Mesenchymal stem cell (in vitro differentiated cells and primary cell): ENCODE measurements at places on chromosomes 3 and 15.

- H3K27me3 ChIP-seq: no peaks in the 10 kb centered on the region
- H3K4me1 ChIP-seq: no peaks in the 10 kb centered on the region
- DNase-seq: no peak
- H3K27ac ChIP-seq: no peak overlapping the region
These were observed 391.0 kb upstream of the RARB start for GRCh38 chr3:25037049-25037547.

DNA sequence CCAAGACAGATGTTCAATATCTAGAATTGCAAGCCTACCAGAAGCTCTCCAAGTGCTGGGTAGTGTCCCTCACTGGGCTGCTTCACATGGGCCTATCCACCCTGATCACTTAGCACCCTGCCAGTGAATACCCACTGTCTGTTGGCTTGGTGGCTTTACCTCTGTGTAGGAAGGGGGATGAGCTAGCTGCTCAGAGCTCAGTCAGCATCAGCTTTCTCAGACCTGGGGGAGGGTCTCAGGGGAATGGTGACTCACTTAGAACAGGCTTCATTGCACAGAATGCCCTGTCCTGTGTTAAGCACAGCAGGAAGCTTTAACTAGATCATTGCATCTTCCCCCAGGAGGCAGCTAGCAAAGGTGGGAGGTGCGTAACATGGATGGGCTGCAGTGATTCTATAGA, 209.8 kb downstream of the PDCD6IP start:
- peak overlapping the region; percentile 31 for H3K4me3 ChIP-seq
- peak; percentile 41 for DNase-seq
- H3K27ac ChIP-seq: peak overlapping the region; percentile 73
- no peaks in the 10 kb centered on the region for H3K36me3 ChIP-seq

DNA sequence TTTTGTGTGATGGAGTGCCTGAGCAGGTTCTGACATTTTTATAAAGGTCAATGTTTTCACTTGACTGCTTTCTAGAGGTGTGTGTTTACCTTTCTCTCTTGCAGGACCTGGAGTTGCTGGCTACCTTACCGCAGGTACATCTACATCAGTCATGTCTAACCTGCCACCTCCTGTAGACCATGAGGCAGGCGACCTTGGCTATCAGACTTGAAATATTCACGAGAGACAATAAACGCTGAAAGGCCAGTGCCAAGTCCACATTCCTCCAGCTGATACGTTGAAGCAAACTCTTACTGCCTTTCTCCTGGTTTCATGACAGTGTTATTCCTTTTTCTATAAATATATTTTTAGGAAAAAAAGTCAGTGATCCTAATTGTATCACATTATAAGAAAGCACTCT, 59.0 kb upstream of the ACKR4 start:
- H3K4me1 ChIP-seq: peaks cover 9% of the 10 kb centered on the region
- DNase-seq: no peak
- H3K27ac ChIP-seq: no peak overlapping the region
- H3K4me3 ChIP-seq: no peak overlapping the region
- peaks cover 76% of the 10 kb centered on the region for H3K36me3 ChIP-seq

DNA sequence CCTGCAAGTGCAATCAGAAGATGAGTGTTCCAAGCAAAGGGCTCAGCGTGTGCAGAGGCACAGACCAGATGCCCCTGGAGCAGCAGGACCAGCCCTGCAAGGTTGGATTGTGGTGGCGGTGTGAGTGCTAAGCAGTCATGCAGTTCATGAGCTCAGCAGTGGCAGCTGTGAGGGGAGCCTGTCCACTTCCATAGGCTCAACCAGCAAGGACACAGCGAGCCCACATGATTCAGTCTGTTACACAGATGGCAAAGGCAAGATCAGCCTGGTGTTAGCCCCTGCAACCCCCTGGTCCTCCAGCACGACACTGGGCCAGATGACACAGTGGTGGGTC, 95.9 kb upstream of the PRR23E start:
- H3K4me1 ChIP-seq: no peaks in the 10 kb centered on the region
- no peak overlapping the region for H3K4me3 ChIP-seq
- DNase-seq: no peak
- no peaks in the 10 kb centered on the region for H3K36me3 ChIP-seq
- H3K27me3 ChIP-seq: peaks cover 58% of the 10 kb centered on the region

GRCh38 chr3:45100981-45101407, 45.2 kb downstream of the CDCP1 start:
- no peaks in the 10 kb centered on the region for H3K27me3 ChIP-seq
- H3K4me1 ChIP-seq: peaks cover under 1% of the 10 kb centered on the region
- peaks cover 28% of the 10 kb centered on the region for H3K36me3 ChIP-seq
- no peak overlapping the region for H3K4me3 ChIP-seq

DNA sequence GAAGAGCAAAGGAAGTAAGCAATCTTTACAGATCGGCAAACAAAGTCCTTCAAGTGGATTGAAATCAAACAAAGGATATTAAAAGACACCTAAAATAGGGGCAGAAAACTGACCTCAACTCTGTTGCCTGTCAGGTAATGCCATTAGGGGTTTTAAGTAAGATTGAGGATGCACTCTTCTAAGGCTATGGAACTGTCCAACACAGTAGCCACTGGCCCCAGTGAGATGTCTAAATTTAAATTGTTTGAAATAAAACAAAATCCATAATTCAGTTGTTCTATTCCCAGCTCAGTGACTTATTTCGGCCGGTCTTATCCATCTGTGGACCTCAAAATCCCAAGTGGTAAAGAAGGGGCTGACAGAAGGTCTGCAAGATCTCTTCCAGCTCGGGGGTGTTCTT, 49.5 kb upstream of the LMCD1 start:
- peaks cover 11% of the 10 kb centered on the region for H3K4me1 ChIP-seq
- H3K27me3 ChIP-seq: no peaks in the 10 kb centered on the region
- no peaks in the 10 kb centered on the region for H3K36me3 ChIP-seq
- H3K4me3 ChIP-seq: no peak overlapping the region
